Motor neuron (in vitro differentiated cells): ENCODE measurements at places on chromosomes 13 and 19.

GRCh38 chr13:40983725-40984667, 35.1 kb downstream of the ELF1 start:
- no peak for ATAC-seq

GRCh38 chr13:76825430-76825829, 60.8 kb downstream of the KCTD12 start:
- no peak for ATAC-seq

- peak; percentile 88 for ATAC-seq
Measured at GRCh38 chr13:46097015-46097414, 7.8 kb downstream of the CPB2 start.

DNA sequence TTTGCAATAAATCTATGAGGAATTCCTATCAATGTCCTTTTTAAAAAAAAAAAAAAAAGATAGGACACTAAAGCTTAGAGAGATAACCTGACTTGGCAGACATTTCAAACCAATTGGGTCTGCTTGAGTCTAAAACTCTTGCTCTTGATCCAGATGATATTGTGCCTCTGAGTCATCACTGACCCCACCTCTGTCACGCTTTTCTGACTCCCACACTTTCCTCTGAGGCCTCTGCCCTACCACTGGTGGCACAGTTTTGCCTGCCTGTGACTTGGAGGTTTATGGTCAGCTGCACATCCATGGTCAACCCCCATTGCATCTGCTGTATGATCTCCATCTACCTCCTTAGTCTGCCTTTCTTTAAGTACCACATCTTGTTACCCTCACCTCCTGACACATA, 328.7 kb downstream of the SPRY2 start:
- ATAC-seq = no peak

- no peak for ATAC-seq
Measured at GRCh38 chr13:31998131-31998530, 33.4 kb upstream of the FRY start.

GRCh38 chr19:47350630-47351029, 1.5 kb downstream of the DHX34 start:
- no peak for ATAC-seq
